ENCODE measurements at places on chromosomes 11 and 22.

DNA sequence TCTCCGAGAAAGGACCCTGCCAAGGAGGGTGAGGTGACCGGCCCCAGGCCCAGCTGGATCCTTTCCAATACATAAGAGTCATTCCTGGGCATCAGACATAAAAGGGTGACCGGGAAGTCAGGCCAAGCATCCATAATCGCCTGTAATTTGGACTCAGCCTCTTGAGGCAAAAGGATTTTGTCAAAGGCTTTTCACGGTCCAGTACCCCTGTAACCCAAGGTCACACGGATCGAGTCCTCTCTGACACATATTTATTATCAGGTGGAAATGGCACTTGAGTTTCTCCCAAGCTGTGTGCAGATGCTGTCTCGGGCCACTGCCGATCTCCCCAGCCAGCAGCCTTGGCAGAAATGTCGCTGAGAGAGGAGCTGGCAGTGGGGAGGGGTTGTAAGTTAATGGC is 556.5 kb downstream of the MN1 start:
- DNase-seq: no peak

- peak; percentile 35 for DNase-seq
These were observed 34.7 kb downstream of the PARVA start for GRCh38 chr11:12411806-12412727.

- DNase-seq: no peak
These were observed 79.9 kb downstream of the MS4A13 start for GRCh38 chr11:60594998-60595642.

GRCh38 chr11:7353100-7353499 is 101.4 kb downstream of the SYT9 start:
- DNase-seq: no peak

- no peak for DNase-seq
These were observed 52.3 kb downstream of the SHISAL1 start for GRCh38 chr22:44260216-44261035.

DNA sequence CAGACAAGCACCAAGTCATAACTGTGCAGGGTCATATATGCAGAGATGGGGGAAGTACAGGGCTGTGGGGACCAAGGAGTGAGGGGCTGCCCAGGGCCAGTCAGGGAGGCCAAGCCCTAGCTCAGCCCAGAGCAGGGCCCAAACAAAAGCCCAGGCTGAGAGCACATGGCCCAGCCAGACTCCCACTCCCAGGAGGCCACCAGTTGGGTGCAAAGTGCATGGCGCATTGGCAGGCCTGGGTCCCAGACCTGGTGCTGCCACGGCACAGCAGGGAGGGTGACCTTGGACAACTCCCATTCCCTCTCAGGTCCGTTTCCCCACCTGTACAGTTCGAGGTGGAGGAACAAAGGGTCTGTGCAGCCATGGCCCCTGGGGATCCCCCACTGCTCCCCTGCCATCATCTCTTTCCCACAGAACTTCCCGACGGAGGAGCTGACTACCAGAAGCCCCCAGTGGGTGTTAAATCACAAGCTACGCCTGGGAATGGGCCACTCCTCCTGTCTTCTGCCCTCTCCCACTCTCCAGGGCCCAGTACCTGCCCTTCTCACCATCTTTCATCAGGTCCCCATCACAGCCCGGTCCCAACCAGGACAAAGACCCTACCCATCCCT is 608 bp downstream of the NIPSNAP1 start:
- no peak for DNase-seq

GRCh38 chr11:16604794-16605388 is 133.6 kb upstream of the C11orf58 start:
- DNase-seq: no peak

GRCh38 chr22:23233752-23234408 is 53.6 kb downstream of the BCR start:
- DNase-seq: no peak

GRCh38 chr11:28983780-28984179 is 875.6 kb downstream of the METTL15 start:
- no peak for DNase-seq

DNA sequence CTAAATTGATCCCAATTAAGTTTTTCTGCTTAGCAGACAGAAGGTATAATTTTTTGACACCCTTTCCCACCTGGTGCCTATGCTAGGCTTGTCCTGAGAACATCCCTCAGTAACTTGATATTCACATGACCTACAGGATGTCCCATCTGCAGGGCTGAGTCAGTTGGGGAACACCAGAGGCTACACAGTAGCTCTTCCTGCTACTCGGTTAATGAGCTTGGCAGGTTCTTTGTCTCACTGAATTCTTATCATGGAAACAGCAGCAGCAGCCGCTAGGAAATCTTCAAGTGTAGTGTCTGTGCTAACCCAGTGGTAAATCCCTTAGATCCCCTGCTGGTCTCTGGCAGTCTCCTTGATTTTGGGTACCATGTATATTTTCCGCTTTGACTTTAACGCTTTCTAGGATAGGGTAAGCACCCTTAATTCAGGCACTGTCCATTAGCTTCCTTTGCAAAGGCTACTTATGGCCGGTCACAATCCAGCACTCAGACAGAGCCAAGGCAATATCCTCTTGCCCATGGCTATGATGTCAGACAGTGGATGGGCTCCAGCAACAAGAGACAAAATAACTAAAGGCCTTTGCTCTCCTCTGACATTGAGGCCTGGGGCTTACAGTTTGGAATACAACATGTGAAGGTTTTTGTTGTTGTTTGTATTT is 8.5 kb downstream of the MRPL16 start:
- DNase-seq: peak; percentile 8

DNA sequence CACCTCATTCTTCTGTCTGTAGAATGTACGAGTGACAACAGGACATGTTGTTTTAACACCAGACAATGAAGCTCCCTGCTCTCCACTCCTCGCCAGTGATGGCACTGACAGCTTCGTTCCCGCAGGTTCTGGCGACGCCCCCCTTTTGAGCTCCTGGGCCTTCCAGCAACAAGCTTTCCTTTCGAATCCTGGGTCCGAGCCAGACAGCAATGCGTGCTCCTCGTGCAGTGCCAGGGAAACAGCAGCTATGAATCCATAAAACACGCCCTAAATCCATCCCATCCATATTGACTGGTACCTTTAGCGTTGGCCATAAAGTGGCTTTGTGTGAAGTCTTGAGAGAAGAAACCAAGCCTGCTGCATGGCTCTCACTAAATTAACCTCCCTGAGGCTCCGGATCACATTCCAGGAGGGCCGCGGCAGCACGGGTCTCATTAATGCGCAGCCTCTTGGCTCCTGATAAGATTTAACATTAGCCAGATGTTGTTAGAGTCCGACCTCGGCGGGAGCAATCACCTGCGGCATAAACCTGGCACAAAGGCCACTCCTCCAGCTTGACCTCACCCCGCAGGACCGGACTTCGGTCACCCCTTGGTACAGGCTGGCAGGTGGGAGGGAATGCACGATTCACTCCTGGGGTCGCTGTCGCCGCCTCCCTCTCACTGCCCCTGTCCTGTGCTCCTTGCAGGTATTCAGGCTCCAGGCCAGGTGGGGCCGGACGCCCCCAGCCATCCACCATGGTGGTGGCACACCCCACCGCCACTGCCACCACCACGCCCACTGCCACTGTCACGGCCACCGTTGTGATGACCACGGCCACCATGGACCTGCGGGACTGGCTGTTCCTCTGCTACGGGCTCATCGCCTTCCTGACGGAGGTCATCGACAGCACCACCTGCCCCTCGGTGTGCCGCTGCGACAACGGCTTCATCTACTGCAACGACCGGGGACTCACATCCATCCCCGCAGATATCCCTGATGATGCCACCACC is 50.1 kb downstream of the MACROD1 start:
- no peak for DNase-seq

GRCh38 chr11:17179970-17180369 is 27.8 kb downstream of the PIK3C2A start:
- DNase-seq: no peak

GRCh38 chr11:27039873-27040272 is 742 bp upstream of the BBOX1 start:
- DNase-seq: no peak

GRCh38 chr11:44538375-44539054 is 26.9 kb upstream of the CD82 start:
- peak; percentile 19 for DNase-seq

- DNase-seq: no peak
These were observed 21.1 kb downstream of the UBASH3B start for GRCh38 chr11:122676638-122677037.

DNA sequence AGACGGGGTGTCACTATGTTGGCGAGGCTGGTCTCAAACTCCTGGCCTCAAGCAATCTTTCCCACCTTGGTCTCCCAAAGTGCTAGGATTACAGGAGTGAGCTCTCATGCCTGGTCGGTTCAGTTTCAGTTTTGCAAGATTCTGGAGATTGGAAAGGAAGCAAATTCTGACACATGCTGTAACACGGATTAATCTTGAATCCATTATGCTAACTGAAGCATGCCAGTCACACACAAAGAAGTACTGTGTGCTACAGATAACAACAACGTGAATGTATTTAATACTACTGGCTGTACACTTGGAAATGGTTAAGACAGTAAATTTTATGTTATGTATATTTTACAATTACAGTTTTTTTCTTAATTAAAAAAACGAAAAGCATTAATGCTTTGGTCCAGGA is 107.6 kb downstream of the MED15 start:
- no peak for DNase-seq
